ENCODE measurements at places on chromosomes 7 and 10. TPM values are rescaled to one million over a fixed set of nuclear protein-coding genes. Genes with fewer than 3 reads are reported as not detected.

DNA sequence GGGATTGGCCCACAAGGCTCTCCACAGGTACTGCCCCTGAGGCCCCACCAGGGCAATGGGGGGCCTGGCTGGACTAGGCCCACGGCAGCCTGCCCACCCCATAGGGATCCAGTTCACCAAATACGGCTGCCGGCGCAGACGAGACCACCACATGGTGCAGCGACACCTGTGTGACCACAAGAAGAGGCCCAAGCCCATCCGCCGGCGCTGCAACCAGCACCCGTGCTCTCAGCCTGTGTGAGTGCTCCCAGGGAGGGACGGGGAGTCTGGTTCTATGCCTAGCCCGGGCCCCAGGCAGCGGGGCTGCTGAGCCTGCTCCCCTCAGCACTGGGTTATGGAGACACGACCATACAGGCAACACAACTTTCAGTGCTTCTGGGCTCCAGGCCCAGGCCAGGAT, 33.2 kb downstream of the TBATA start:
- no peaks in the 10 kb centered on the region for H3K36me3 ChIP-seq
- no peaks in the 10 kb centered on the region for H3K27me3 ChIP-seq
- no peak for DNase-seq
- H3K4me1 ChIP-seq: no peaks in the 10 kb centered on the region
- no peak overlapping the region for H3K4me3 ChIP-seq
- no peak overlapping the region for H3K27ac ChIP-seq

GRCh38 chr10:2262878-2263277, 525.6 kb upstream of the ADARB2 start:
- H3K36me3 ChIP-seq: no peaks in the 10 kb centered on the region
- no peaks in the 10 kb centered on the region for H3K27me3 ChIP-seq
- H3K27ac ChIP-seq: no peak overlapping the region
- DNase-seq: no peak

DNA sequence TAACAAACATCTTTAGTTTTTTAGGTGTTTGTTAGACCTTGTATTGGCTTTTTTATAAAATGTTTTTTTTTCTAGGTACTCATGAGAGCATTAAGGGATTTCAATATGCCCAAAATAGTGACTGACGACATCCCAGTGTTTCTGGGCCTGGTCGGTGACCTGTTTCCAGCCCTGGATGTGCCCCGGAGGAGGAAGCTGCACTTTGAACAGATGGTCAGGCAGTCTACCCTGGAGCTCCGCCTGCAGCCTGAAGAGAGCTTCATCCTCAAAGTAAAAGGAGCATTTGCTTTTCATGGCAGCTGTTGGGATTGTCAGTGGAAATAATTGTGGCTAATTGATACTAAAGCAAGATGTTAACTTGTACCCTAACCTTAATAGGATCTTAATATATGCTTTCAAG, 161.5 kb downstream of the DNAH11 start:
- no peak for DNase-seq
- no peak overlapping the region for H3K4me3 ChIP-seq
- no peak overlapping the region for H3K27ac ChIP-seq
- no peaks in the 10 kb centered on the region for H3K27me3 ChIP-seq

DNA sequence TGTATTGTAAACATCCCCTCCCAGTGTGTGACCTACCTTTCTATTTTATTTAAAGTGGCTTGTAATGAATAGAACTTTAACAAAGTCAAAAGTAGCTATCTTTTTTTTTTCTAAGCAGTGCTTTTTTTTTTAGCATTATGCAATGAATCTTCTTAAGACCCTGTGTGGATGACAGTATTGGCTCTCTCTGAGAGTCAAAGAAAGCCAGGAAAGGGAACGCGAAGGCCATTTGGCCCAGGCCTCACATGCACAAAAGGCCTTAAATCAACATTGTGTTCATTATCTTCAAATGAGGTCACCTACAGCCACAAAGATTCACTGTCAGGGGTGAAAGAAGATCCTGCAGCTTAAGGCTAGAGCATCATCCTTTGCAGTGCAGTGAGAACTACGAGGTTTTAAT, 721.5 kb downstream of the GRID1 start:
- no peak overlapping the region for H3K27ac ChIP-seq
- H3K4me1 ChIP-seq: peaks cover 6% of the 10 kb centered on the region
- no peak for DNase-seq
- H3K4me3 ChIP-seq: no peak overlapping the region
- H3K27me3 ChIP-seq: no peaks in the 10 kb centered on the region

GRCh38 chr7:26368542-26368941, 76.9 kb downstream of the SNX10 start:
- H3K27ac ChIP-seq: no peak overlapping the region
- H3K4me1 ChIP-seq: peaks cover 6% of the 10 kb centered on the region
- H3K4me3 ChIP-seq: no peak overlapping the region
- no peak for DNase-seq

GRCh38 chr7:39810204-39810642, 139.8 kb upstream of the CDK13 start:
- H3K27ac ChIP-seq: no peak overlapping the region
- peak; percentile 61 for DNase-seq
- no peak overlapping the region for H3K4me3 ChIP-seq

DNA sequence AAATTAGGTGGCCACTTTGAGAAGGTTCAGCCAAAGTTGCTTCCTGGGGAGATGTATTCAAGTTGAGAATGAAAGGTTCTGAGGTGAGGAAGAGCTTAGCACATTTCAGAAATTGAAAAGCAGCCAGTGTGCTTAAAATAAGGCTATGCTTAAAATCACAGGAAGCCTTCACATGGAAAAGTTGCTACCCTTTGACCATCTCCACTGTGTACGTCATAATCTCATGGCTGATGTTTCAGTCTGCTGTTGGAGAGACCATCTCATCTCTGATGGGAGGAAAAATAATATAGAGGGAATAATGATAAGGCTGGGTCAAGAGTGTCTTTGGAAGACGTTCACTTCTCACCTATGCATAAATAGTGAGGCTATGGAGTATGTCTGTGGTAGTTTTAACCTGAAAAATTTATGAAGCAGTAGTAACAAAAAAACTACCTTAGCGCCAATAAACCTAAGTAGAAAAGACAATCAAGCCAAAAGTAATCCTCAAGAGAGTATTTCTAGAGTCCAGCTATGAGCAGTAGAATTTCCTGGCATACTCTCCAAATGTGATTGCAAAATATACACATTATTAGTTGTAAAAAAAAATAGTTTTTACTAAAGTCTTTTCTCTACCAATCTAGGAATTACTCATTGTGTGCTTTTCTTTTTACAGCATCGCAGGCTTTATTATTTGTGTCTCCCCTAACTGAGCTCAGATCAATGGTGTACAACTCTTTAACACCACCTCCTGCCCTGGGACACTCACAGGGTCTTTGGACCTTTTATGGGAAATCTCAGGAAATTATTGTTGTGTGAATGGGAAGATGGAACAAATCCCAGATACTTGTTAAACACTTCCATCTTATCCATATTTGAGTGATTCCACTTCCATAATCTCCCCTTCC, 435.2 kb upstream of the LRGUK start:
- no peaks in the 10 kb centered on the region for H3K27me3 ChIP-seq
- no peaks in the 10 kb centered on the region for H3K4me1 ChIP-seq
- no peak for DNase-seq
- no peak overlapping the region for H3K27ac ChIP-seq
- no peak overlapping the region for H3K4me3 ChIP-seq
- H3K36me3 ChIP-seq: no peaks in the 10 kb centered on the region

DNA sequence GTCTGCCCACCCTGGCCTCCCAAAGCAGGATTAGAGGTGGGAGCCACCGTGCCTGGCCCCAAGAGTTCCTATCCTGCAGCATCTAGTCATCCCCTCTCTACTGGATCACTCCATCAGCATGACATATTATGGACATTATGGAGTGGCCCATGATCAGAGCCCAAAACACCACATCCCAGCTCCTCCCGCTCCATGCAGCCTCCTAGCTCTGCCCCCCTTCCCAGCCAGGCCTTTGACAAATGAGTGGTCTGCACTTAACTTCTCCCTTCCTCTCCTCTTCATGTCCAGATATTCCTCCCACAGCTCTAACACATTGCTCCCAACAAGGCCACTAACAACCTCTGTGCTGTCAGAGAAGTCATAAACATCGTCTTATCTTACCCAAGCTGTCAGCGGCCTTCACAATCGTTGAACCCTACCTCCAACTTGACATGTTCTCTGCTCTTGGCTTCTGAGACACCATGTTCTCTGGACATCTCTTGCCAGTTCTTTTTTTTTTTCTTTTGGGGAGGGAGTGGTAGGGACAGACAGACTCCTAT, 187.6 kb downstream of the NSUN6 start:
- H3K4me3 ChIP-seq: no peak overlapping the region
- no peaks in the 10 kb centered on the region for H3K4me1 ChIP-seq
- H3K27me3 ChIP-seq: no peaks in the 10 kb centered on the region
- H3K27ac ChIP-seq: no peak overlapping the region
- DNase-seq: peak; percentile 10

DNA sequence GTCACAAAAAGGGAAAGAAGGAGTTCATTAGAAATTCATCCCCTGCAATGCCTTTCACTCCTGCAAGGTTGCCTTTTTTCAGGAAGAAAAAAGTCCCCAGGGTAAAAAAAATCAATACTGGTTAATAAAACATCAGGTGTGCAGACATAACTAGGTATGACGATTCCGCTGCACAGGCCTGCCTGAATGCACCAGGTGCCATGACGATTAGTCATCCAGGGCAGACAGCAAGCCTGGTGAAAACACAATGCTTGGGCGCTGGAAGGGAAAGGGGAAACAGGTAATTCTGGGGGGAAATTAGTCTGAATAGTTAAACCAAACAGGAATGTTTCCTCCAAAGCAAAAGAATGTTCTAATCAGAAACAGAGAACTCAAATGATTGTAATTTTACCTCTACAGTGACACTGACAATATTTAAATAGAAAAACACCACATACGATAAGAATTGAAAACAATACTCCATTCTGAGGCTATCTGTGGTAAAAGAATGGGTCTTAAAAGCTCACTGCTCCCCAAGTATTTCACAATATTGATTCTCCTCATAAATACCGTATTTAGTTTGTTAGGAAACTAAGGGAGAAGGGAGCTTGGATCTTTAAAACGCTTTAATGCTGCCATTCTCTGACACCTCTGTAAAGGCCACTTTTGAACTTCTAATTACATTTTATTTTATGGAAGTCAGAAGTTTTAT, 45.2 kb downstream of the VPS41 start:
- H3K4me1 ChIP-seq: no peaks in the 10 kb centered on the region
- H3K4me3 ChIP-seq: no peak overlapping the region
- peak; percentile 87 for DNase-seq

GRCh38 chr10:60271319-60272040, 118.2 kb downstream of the ANK3 start:
- H3K27me3 ChIP-seq: no peaks in the 10 kb centered on the region
- H3K4me1 ChIP-seq: no peaks in the 10 kb centered on the region
- H3K4me3 ChIP-seq: no peak overlapping the region
- DNase-seq: no peak
- H3K27ac ChIP-seq: no peak overlapping the region

- no peak overlapping the region for H3K27ac ChIP-seq
- H3K36me3 ChIP-seq: no peaks in the 10 kb centered on the region
- H3K4me3 ChIP-seq: no peak overlapping the region
- peaks cover 13% of the 10 kb centered on the region for H3K4me1 ChIP-seq
- DNase-seq: no peak
Measured at GRCh38 chr10:48941427-48942075, 1.9 kb upstream of the LRRC18 start.

DNA sequence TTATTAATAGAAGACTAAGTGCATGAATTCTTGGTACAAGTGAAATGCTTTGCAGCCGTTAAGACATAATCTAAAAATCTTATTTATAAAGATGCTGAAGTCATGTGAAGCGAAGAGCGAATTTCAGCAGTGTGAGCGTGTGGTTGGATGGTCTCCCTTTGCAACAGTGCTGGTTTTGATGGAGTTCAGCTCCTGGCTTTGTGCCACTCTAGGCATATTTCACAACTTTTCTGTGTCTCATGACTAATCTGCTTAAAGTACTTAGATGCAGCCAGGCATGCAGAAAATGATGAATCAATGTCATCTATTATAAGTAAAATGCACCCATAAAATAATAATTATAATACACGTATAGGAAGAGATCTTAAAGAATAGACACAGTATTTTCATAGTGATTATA, 107.2 kb upstream of the TCERG1L start:
- no peak for DNase-seq
- no peaks in the 10 kb centered on the region for H3K27me3 ChIP-seq
- no peak overlapping the region for H3K4me3 ChIP-seq
- H3K4me1 ChIP-seq: no peaks in the 10 kb centered on the region
- H3K27ac ChIP-seq: no peak overlapping the region
- no peaks in the 10 kb centered on the region for H3K36me3 ChIP-seq

DNA sequence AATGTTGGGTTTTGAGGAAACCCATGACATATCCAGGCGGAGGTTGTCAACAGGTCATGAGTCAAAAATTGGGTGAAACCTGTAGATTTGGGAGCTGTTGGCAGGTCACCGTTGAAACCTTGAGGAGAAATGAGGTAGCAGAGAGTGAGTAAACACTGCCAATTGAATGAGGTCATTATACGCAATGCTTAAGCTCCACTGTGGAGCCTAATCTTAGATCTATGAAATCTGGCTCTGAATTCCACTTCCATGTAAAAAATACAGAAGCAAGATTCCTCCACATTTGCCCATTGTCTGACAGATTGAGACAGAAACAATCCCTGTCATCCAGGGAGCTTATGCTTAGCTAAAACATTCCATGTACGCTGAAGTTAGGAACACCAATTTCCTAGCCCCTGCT, 76.0 kb upstream of the IL6 start:
- H3K4me1 ChIP-seq: no peaks in the 10 kb centered on the region
- no peak overlapping the region for H3K27ac ChIP-seq
- no peak for DNase-seq
- H3K27me3 ChIP-seq: no peaks in the 10 kb centered on the region
- no peaks in the 10 kb centered on the region for H3K36me3 ChIP-seq

- H3K27ac ChIP-seq: peak overlapping the region; percentile 88
- no peaks in the 10 kb centered on the region for H3K36me3 ChIP-seq
- H3K27me3 ChIP-seq: no peaks in the 10 kb centered on the region
- H3K4me1 ChIP-seq: peaks cover 17% of the 10 kb centered on the region
- H3K4me3 ChIP-seq: no peak overlapping the region
- peak; percentile 87 for DNase-seq
Measured at GRCh38 chr10:119316729-119317097, 109.3 kb downstream of the GRK5 start.

ASB15 gene
- 0.12 TPM for polyA plus RNA-seq

CNTNAP2 gene
- 0.54 TPM for polyA plus RNA-seq

PDLIM1 gene
- polyA plus RNA-seq: 572 TPM

INHBA gene
- 0.63 TPM for polyA plus RNA-seq

PAPSS2 gene
- polyA plus RNA-seq: 37.3 TPM

SFTPD gene
- polyA plus RNA-seq: 0.07 TPM

FAM149B1 gene
- 19.9 TPM for polyA plus RNA-seq

SLC25A28 gene
- 46.1 TPM for polyA plus RNA-seq

LIPJ gene
- polyA plus RNA-seq: 0.10 TPM
